Fibroblast of the aortic adventitia (primary cell): ENCODE measurements at places on chromosomes 16 and 17.
A peak's percentile ranks its signal among the peaks of the same experiment; 100 is the strongest.

DNA sequence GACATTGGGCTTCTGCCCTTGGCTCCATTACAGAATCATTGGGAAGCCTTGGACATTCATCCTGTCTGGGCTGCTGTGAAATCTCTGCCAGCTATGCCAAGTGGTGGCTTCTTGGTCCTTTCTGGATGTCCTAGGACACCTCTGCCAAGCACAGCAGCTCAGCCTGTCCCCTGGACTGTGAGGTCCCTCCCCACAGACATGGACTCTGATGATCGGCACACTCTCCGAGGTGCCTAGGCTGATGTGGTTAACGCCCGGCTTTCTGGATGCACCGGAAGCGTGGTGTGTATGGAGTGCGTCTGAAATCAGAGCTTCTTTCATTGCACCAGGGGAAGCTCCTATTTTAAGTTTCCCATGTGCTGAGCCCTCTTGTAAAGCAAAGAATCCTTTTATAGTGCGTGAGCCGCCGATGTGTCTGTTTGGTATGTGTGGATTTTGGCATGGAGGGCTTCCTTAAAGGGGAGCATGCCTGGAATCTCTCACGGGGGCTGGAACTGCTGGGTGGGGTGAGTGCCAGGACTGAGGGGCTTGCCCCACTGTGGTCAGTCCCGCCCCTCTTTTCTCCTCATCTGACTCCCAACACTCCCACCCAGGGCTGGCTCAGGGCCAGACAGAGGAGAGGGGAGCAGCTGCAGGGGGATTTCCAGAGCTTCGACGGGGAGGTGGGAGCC is 7.0 kb upstream of the ARHGAP23 start:
- DNase-seq = peak; percentile 87

DNA sequence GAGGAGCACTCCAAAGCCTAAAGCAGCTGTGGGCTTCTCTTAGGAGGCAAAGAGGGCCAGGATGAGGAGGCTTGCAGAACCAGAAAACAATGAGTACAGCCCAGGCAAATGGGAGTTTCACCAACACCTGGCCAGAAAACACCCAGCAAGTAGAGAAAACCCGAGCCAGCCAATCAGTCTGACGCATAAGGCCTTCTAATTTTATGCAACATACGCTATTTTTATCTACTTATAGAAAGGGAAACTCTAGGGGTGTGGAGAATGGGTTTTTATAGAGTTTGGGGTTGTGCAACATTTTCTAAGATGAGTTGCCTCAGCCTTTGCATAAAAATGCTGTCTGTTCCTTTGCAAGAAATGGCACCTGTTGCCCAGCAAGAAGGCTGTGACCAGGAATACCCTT is 529.0 kb upstream of the CDH5 start:
- DNase-seq = no peak

- DNase-seq = no peak
Measured at GRCh38 chr17:35614810-35615209, 27.7 kb downstream of the AP2B1 start.

- DNase-seq = no peak
Measured at GRCh38 chr17:70938336-70938735, 769.0 kb downstream of the KCNJ2 start.

DNA sequence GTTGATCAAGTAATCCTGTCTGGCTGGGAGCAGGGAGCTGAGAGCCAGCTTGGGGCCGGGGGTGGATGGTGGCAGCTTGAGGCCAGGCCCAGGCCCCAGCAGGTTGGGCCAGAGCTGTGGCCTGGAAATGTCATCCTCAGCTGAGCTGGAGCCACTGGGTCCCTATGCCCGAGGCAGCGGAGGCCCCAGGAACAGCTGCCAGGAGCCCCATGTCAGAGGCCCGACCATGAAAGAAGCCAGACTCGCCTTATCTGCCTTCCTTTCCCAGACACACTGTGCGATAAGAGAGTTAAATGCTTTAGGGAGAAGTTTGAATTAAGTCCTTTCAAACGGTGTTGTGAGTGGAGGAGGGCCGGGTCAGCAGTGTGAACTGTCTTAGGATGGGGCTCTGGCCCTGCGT is 3.5 kb downstream of the SMTNL2 start:
- no peak for DNase-seq

DNA sequence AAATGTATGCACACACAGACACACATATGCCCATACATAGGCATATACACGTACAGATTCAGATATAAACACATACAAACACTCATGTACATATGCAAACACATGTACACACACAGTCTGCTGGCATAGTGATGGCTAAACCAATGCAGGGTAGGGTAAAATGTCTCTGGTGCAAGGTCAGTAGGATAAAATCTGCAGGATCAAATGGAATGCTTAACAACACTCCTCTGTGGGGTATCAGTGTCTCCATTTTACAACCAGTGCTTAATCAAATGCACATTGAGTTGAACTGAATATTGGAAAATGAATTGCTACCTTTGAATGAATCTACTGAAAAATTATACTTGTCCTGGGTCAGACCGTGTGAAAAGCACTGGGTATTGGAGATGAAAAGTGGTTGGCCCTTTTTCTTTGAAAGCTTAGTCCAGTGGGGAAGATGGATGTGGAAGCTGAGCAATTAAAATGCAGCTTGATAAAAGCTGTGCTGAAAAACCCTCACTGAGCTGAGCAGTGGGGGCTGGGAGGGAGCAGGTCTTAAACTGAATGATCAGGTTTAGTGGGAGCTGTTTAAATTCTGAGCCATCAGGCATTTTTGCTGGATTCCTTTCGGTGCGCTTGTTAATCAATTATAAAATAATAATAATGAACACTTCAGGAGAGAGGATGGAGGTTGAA is 314.7 kb downstream of the HAPSTR1 start:
- no peak for DNase-seq

- DNase-seq = peak; percentile 19
Measured at GRCh38 chr17:17605729-17606088, 14.2 kb upstream of the PEMT start.

DNA sequence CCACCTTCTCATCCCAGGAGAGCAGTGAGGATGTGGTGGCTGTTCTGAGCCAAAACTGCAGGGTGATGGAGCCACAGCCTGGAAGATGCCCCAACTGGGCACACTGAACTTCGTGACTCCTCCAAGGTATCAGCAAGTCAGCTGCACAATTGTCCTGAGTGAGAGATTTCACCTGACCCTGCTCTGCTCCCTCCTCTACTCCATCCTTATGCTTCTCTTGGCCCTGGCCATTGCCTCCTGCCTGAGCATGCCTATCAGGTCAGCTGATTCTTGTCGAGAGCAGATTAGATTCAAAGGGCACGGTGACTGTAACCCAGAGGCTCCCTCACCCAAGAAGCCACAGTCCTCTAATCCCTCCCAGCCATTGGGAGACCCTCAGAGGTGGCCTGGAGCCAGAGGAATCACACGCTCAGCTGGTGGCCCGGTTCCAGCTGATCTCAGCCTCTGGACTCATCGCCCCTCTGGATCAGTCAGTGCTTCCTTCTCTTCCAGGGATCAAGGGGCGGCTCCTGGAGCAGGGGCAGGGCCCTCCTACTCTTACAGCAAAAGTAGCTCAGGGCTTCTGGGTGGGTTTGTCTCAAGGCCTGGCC is 7.0 kb upstream of the CYB561 start:
- DNase-seq = no peak

- no peak for DNase-seq
Measured at GRCh38 chr17:48478224-48479013, 48.4 kb upstream of the SKAP1 start.

DNA sequence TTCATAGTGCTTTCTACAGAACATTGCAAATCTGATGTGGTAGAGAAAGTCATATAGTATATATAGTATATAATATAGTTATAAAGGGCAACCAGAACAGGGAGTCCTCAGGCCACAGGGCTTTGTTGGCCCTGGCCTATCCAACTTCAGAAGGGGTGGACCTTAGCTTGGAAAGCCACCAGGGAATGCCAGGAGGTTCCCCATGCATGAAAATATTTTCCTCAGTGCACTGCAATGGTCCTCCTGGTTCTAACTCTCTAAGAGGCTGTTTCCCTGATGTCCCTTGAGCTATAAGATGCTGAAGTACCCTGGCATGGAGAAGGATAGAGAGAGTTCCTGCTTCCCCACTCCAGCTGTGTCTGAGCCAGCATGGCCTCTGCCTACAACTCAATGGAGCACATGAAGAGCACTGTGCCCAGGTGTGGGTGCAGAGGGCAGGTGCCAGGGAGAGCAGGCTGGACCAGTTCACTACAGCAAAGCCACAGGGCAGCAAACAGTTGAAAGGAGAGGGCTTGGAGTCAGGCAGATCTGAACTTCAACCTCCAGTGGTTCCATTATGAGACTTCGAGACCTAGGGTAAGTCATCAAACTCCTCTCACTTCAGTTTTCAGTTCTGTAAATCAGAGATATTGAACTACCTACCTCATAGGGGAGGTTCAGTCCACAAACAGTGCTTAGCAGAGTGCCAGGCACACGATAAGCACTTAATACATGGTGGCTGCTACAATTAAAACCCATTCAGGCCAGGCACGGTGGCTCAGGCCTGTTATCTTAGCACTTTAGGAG is 183.1 kb downstream of the SALL1 start:
- DNase-seq = no peak

DNA sequence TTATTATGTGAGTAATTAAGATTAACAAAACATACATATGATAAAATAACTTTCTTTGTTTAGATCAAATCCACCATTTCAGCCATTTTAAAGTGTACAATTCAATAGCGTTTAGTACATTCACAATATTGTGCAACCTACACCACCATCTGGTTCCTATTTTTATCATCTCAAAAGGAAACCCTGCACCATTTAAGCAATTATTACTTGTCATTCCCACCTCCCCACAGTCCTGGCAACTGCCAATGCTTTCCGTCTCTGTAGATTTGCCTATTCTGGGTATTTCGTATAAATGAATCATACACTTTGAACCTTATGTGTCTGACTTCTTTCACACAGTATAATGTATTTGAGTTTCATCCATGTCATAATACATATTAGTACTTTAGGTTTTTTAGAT is 162.5 kb upstream of the CNTNAP4 start:
- no peak for DNase-seq

GRCh38 chr16:89134269-89134668 is 37.3 kb upstream of the CDH15 start:
- no peak for DNase-seq

- DNase-seq = no peak
Measured at GRCh38 chr17:48269209-48269608, 160.8 kb downstream of the SKAP1 start.

GRCh38 chr17:64332502-64332901 is 58.2 kb downstream of the PECAM1 start:
- DNase-seq = no peak

DNA sequence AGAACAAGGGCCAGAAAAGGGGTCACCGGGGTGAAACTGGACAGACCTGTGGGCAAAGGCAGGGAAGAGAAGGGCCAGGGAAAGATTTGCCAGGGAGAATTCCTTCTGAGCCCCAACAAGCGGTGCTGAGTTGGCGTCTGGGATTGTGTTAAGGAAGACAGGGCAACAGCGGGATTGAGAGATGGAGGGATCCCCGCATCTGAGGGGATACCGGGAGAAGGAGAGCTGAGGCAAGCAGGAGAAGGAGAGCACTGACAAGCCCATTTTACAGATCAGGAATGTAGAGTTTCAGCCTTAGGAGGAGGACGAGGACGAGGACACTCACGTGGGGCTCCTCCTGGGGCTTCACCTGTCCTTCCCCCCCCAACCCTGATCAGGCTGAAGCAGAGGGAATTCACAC is 998 bp upstream of the ABCC3 start:
- no peak for DNase-seq

DNA sequence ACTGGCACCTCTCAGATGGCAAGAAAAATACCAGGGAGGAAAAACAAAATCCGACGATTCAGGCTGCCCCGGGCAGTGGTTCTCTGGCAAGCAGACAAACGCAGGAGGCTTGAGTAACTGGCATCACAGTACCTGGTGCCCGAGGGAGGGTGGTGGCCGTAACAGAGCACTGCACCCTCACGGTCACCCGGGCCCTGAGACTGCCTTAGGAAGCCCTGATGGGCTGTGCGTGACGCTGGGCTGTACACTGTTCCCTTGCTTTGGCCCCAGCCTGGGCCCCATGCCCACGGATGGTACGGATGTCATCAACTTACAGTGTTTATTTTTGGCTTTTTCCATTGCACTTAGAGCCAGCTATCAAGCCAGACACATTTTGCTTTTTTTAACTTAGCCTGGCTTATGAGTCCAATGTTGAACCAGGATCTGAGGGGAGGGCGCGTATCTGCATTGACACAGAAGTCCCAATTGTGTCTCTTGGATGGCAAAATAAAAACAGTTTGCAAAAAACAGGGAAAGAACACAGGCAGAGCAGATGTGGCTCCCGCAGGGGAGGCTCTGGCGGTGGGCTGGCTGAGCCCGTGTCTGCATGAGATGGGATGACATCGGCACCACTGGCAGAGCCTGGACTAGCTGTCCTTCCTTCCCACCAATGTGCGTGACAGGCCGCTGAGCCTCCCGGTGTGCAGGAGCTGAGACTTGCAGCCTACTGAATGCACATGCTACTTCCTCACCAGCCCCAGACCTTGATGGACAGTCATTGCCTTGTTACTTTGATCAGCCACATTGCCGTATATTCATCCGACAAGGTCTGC is 287.7 kb downstream of the FOXL1 start:
- DNase-seq = no peak

- DNase-seq = no peak
Measured at GRCh38 chr17:79969906-79970305, 65.8 kb downstream of the TBC1D16 start.

DNA sequence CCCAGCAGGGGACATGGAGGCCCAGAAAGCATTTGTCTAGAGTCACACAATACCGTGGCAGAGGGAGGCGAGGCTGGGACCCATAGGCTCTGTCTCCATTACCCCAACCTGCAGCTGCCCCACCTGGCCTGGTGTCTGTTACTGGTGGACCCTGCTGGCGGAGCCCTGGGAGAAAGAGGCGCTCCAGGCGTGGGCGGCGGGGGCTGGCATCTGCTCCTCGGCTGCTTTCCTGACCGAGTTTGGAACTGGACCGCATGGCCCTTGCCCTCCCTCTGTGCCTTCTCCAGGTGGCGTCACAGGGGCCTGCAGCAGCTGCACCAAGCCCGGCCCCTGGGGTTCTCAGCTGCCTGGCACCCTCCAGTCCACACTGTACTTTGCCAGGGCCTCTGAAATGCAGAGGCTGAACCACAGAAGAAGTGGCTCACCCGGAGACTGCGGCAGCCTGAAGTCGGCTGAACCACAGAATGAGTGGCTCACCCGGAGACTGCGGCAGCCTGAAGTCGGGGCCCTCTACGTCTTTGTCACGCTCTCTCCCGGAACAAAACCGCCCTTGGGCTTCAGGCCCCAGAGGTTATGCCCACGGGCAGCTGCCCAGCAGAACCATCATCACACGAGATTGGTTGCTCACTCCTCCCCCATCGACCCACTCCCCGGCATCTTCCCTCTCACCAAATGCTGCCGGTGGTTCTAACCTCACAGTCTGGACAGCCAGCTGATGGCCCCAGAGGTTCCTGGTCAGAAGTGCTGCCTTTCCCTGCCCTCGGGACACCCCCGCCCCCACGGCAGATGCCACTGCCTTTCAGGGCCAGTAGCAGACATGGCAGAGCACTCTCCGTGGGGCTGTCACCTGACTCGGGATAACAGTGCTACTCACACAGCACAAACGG is 20.2 kb downstream of the CBFA2T3 start:
- DNase-seq = no peak
